ENCODE measurements at places on chromosomes 2 and 18.

- peaks cover 46% of the 10 kb centered on the region for H3K27me3 ChIP-seq
- H3K4me1 ChIP-seq = no peaks in the 10 kb centered on the region
- no peaks in the 10 kb centered on the region for H3K36me3 ChIP-seq
- H3K4me3 ChIP-seq = no peak overlapping the region
- no peak overlapping the region for H3K27ac ChIP-seq
- no peak for DNase-seq
Measured at GRCh38 chr2:232395586-232395985, 11.1 kb upstream of the ALPG start.

GRCh38 chr2:86225581-86225980 is 26.3 kb downstream of the MRPL35 start:
- no peak for DNase-seq
- no peaks in the 10 kb centered on the region for H3K36me3 ChIP-seq
- H3K27ac ChIP-seq = no peak overlapping the region
- no peak overlapping the region for H3K4me3 ChIP-seq

GRCh38 chr18:35991696-35992095 is 19.2 kb downstream of the RMP24 start:
- H3K27ac ChIP-seq = no peak overlapping the region
- H3K4me3 ChIP-seq = no peak overlapping the region
- no peaks in the 10 kb centered on the region for H3K27me3 ChIP-seq
- DNase-seq = no peak
- H3K4me1 ChIP-seq = no peaks in the 10 kb centered on the region

DNA sequence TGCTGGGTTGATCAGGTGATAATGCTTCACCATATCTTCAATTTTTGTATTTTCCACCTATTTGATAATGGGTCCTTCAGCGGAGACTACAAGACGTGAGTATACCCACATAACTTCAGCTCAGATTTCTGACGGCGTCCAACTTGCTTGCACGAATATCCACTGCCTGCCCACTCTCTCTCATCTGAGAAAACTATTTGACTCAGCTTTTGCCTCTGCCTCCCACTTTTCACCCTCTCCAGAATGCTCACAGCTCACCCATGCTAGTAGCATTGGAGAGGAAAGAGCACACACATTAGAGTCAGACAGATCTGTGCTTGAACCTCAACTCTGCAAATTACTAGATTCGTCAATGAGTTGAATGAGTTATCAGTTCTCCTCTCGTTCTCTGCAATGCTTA is 166.8 kb downstream of the BCL2 start:
- H3K36me3 ChIP-seq = no peaks in the 10 kb centered on the region
- no peak overlapping the region for H3K4me3 ChIP-seq
- no peak for DNase-seq
- no peak overlapping the region for H3K27ac ChIP-seq

DNA sequence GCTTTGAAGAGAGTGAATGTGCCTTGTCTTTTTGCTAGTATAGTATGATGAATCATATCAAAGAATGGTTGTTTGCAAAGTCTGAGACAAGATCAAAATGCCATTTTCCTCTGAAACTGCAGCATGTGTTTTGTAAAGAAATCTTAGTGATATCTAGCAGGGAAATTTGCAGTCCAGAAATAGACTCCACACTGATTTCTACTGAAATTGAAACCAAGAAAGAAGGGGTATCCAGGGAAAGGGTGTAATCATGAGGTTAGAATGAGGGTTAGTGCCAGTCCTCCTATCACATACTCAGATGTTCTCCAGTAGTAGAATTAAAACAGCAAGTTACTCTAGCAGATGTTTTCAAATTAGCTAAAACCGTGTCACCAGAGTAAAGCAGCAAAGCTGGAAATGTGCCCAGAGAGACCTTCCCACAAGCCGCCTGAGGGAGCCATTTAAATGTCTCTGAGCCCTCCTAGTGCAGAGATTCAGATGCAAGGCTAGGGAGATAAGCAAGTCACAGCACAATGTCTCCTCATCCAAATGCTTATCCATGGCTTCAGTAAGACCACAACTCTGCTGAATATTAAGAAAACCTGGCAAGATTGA is 4.9 kb downstream of the DLGAP1 start:
- H3K4me3 ChIP-seq = no peak overlapping the region
- H3K27me3 ChIP-seq = peaks cover 24% of the 10 kb centered on the region
- H3K4me1 ChIP-seq = peaks cover 18% of the 10 kb centered on the region
- H3K36me3 ChIP-seq = peaks cover 2% of the 10 kb centered on the region
- no peak for DNase-seq

DNA sequence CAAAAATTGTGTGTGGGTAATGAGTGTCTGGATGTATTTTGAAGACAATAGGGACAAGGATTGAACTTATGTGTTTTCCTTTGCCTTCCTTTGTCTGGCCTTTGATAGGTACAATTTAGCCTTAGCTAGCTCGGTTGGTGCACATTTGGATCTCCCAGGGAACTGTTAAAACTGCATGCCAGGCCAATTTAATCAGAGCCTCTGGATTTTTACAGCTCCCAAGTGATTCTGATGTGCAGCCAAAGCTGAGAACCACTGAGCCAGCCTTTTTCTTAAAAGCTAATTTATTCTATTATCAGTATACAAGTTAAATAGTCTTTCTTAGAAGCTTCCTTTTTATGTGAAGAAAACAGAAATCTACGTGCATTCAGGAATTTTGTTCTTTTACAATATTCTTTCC is 25.0 kb downstream of the PLEK start:
- H3K27me3 ChIP-seq = peaks cover 46% of the 10 kb centered on the region
- H3K36me3 ChIP-seq = no peaks in the 10 kb centered on the region
- H3K4me1 ChIP-seq = no peaks in the 10 kb centered on the region
- no peak for DNase-seq
- no peak overlapping the region for H3K27ac ChIP-seq

DNA sequence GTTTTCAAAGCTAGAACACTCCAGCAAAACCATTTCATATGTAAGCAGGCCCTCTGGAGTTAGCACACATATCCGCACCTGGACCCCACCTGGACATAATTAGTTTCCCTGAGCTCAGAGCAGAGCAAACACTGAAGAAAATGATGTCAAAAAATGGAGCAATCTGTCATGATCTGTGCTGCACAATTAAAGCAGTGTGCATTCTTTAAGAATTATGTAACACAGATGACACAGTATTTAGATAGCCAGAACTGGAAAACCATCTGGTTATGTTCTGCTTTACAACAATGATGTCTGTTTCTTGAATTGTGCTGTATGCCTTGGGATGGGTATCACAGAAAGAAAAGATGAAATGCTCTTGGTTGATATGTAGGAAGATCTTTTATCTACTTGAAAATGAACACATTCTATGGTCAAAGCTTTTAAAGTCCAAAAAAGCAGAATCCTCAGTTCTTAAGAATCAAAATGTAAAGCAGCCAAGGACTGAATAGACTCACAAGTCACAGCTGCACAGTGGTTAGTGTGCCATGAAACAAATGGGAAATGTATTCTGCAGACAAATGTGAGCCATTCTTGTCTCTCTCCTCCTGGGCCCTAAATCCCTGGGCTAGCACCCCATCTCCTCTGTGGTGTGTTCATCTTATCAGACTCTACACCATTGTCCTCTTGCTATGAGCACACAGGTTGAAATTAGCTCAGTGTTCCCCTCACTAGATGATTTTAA is 36.8 kb downstream of the HRH4 start:
- H3K36me3 ChIP-seq = no peaks in the 10 kb centered on the region
- no peak for DNase-seq
- no peaks in the 10 kb centered on the region for H3K27me3 ChIP-seq
- H3K4me1 ChIP-seq = peaks cover 6% of the 10 kb centered on the region
- no peak overlapping the region for H3K4me3 ChIP-seq

- no peak for DNase-seq
- no peak overlapping the region for H3K4me3 ChIP-seq
- no peaks in the 10 kb centered on the region for H3K27me3 ChIP-seq
- H3K27ac ChIP-seq = peak overlapping the region; percentile 81
Measured at GRCh38 chr2:187206071-187206470, 242.0 kb downstream of the CALCRL start.
